Fibroblast of the aortic adventitia (primary cell): ENCODE measurements at places on chromosomes 5 and 9.

GRCh38 chr5:135705141-135705631 is 126.4 kb upstream of the CXCL14 start:
- peak; percentile 19 for DNase-seq

DNA sequence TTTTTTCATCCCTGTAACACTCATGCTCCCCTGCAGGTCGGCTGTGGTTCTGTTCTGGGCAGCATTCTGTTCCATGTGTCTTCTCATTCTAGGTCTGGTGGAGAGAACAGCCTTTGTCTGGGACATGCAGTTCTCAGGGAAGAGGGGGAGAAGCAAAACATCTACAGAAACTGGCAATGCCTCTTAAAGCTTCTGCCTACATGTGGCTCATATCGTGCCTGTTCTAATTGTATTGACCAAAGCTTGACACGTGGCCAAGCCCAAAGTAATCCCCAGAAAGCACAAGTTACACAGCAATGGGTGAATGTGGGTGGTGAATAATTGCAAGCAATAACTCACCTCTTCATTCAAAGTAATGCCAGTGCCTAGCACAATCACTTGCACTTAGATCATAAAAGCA is 218.2 kb upstream of the IL12B start:
- DNase-seq = no peak

DNA sequence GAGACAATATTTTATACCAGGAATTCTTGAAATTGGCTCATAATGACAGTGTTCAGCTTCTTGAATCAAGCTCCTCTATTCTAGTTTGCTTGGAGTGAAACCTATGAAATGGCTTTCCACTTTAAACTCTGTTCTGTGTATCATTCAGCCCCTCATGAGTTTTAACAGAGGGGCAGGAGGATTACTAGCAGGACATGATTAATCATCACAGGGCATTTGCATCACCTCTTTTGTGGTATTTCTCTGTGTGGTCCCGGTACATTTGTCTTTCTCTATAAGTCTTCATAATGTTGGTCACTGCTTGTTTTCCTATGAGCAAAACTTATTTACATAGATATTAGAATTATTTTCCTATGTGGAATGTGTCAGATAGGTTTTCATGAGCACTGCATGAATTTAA is 21.2 kb downstream of the CAST start:
- DNase-seq = no peak

DNA sequence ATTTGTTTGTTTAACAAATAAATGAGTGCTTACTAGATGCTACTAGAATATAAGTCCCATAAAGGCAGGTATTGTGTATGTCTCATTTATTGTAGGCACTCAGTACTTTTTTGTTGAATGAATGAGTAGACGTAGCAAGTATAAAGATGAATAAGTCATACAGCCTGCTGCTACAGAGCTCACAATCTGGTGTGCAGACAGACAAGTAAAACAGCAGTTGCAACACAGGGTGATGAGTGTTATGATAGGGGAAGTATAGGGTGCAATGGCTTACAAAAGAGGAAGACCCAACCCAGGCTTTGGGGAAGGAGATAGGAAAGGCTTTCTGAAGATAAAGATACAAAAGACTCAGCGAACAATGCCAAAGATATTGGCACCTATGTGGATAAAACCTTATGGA is 47.7 kb downstream of the SH3RF2 start:
- DNase-seq = no peak

DNA sequence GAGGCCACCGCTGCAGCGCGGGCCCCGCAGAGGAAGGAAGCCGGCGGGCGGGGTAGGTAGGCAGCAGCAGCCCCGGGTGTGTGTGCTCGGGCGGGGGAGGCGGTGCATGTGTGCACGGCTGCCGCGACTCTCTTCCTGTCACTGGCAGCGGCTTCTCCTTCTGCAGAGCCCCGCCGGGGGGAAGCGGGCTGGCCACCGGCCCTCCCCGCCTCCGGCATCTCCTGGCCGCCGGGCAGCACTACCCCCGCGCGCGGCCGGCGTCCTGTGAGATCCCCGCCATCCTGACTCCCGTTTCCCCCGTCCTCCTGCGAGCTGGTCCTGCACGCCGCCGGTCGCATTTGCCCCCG is 315 bp downstream of the PIK3R1 start:
- DNase-seq = no peak

DNA sequence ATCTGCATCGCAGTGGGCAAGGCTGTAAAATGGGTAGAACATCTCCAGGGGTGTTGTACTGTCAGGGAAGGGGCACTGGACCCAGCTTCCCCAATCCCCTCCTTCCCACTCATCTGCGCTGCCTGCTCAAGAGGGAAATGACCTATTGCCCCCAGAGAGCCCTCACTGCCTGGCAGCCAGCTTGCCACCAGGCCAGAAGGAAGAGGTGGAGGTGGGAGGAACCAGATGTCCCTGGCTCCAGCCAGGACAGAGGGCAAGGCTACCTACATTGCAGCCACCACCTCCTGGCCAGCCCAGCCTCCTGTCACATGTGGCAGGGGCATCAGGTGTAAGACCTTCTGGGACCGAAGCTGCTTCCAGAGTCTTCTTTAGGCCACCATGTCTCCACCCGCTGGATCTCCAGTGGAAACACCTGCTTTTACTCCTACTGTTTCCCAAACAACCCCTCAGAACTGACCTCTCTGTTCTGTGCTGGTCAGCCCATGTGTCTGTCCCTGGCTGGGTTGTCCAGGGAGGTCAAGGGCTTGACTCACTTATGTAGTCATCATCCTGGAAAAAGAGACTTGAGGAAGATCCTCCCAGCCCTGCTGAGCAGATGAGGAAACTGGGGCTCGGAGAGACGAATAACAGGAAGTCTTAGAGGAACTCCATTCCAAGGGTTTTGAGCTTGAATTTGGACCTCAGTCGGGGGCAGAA is 42.3 kb downstream of the JADE2 start:
- peak; percentile 72 for DNase-seq
